ENCODE measurements at places on chromosomes 5 and 9. TPM values are rescaled to one million over a fixed set of nuclear protein-coding genes. Genes with fewer than 3 reads are reported as not detected.

Gene MEIKIN
- total RNA-seq = not detected

Gene IFNA2
- total RNA-seq = not detected

Gene PAPPA
- total RNA-seq = not detected

Gene FOXD4L5
- 0.16 TPM for total RNA-seq

Gene ADGRV1
- not detected for total RNA-seq

Gene SLC34A1
- 2.0 TPM for total RNA-seq

Gene NMUR2
- total RNA-seq = not detected

Gene SPATA31C1
- total RNA-seq = not detected

DNA sequence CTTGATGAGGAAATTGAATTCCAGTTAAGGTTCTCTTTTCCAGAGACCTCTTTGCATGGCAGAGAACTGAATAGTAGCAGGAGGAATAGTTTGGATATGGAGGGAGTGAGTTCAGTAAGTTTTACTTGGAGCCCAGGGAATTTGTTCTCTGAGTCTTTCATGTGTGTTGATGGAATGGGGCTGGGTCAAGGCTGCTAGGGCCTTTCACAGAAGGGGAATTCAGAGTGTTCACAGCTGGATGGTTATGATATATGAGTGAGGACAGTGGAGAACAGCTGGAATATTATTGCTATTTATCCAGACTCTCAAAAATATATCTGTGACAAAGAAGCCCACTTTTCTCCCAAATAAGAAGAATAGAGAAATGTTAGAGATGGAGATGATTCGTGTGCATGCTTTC, 372.8 kb downstream of the PLK2 start:
- DNase-seq = no peak
- no peak overlapping the region for H3K27ac ChIP-seq
- H3K4me1 ChIP-seq = no peaks in the 10 kb centered on the region
- H3K27me3 ChIP-seq = peaks cover 2% of the 10 kb centered on the region

GRCh38 chr5:160852049-160852448, at the start of gene ATP10B:
TSS of gene ATP10B (minus strand) at chr5:160852211. CDS start at chr5:160688074, 164,137 bp downstream.
- H3K27ac ChIP-seq = no peak within 1 kb of the TSS
- H3K27me3 ChIP-seq = no peaks in the 10 kb centered on the region
- no peak for DNase-seq
- H3K4me3 ChIP-seq = no peak within 1 kb of the TSS
- H3K4me1 ChIP-seq = no peaks in the 10 kb centered on the region

DNA sequence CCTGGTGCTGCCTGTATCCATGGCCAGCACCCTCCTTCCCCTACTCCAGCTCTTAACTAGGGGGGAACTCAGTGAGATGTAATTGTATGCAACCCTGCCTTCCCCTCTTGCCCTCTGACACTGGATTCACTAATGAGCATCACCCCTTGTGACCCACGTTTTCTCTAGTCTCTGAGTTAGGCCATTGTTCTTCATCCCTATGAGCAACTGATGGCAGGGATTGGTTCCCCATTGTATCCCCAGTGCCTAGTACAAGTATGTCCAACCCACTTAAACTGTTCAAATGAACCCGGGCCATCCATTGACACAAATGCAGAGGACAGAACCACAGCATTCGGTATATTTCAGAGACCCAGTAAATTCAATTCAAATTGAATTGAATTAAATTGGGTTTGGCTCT, 77.6 kb upstream of the ASTN2 start:
- no peaks in the 10 kb centered on the region for H3K36me3 ChIP-seq
- no peak overlapping the region for H3K27ac ChIP-seq
- H3K27me3 ChIP-seq = no peaks in the 10 kb centered on the region
- no peaks in the 10 kb centered on the region for H3K4me1 ChIP-seq

GRCh38 chr5:68196876-68197275, 18.7 kb upstream of the PIK3R1 start:
- H3K4me3 ChIP-seq = no peak overlapping the region
- no peak for DNase-seq
- no peaks in the 10 kb centered on the region for H3K36me3 ChIP-seq
- H3K4me1 ChIP-seq = no peaks in the 10 kb centered on the region
- H3K27me3 ChIP-seq = no peaks in the 10 kb centered on the region
- no peak overlapping the region for H3K27ac ChIP-seq

- no peaks in the 10 kb centered on the region for H3K4me1 ChIP-seq
- H3K4me3 ChIP-seq = no peak overlapping the region
- no peaks in the 10 kb centered on the region for H3K27me3 ChIP-seq
- no peaks in the 10 kb centered on the region for H3K36me3 ChIP-seq
Measured at GRCh38 chr9:110590816-110591215, 11.3 kb upstream of the SVEP1 start.

DNA sequence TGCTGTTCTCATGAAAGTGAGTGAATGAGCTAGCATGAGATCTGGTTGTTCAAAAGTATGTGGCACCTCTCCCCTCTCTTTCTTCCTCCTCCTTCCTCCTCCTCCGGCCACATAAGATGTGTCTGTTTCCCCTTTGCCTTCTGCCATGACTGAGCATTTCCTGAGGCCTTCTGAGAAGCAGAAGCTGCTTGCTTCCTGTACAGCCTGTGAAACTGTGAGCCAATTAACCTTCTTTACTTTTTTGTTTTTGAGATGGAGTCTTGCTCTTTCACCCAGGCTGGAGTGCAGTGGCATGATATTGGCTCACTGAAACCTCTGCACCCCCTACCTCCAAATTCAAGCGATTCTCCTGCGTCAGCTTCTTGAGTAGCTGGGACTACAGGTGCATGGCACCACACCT, 6.1 kb downstream of the S100Z start:
- H3K27me3 ChIP-seq = no peaks in the 10 kb centered on the region
- DNase-seq = peak; percentile 73
- H3K4me1 ChIP-seq = peaks cover 55% of the 10 kb centered on the region
- H3K27ac ChIP-seq = peak overlapping the region; percentile 94
- peak overlapping the region; percentile 48 for H3K4me3 ChIP-seq
- peaks cover 37% of the 10 kb centered on the region for H3K36me3 ChIP-seq

DNA sequence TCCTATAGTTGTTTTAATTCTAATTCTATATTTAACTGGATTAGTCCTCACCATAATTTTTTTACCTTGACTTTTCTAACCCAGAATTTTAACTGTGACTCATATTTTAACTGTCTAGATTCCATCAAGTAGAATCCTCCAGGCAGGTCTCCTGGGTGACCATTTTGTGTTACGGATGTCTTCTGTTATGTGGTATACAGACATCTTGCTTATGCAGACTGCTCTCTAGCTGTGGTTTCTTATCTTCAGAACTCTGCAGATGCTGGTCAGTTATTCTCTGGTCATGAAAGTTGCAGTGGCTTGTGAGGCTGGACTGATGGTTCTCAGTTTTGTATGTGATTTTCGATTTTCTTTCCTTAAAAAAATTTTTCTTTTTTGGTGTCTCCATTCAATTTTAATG, 139.4 kb downstream of the ATG10 start:
- peaks cover 2% of the 10 kb centered on the region for H3K4me1 ChIP-seq
- no peak overlapping the region for H3K27ac ChIP-seq
- H3K4me3 ChIP-seq = no peak overlapping the region
- DNase-seq = no peak
- H3K36me3 ChIP-seq = no peaks in the 10 kb centered on the region

DNA sequence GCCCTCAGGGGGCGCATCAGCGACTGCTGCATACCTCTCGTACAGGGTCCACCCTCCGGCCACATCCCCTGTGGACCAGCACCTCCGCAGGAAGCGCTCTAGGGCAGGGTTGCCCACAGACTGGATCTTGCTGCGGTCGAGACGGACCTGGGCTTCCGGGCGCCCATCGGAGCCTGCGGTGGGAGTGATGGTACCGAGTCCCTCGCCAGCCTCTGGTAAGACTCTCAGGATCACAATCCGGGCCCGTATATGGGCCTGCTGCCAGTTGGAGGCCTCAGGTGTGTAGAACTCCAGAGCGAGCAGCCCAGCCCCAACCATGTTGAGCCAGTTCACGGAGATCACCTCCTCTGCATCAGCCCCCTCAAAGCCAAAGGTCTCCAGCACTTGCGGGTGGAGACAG, 323.0 kb downstream of the ANXA1 start:
- no peaks in the 10 kb centered on the region for H3K36me3 ChIP-seq
- no peaks in the 10 kb centered on the region for H3K27me3 ChIP-seq
- no peak overlapping the region for H3K4me3 ChIP-seq
- no peak overlapping the region for H3K27ac ChIP-seq

DNA sequence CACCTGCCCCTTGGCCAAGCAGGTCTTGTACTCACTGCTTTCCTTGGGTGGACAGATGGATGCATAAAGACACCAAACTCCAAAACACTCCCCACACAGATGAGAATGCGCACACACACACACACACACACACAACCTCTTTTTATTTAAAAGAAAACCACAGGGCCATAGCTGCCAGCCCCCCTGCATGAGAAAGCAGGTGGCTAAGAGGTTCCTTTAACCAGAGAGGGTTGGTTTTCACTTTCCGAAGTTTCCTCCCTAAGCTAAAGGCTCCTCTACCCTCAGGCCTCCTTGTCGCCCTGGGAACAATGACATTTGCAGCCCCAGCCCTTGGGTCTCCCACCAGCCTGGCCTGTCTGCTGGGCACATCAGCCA, 11.1 kb downstream of the NR5A1 start:
- no peaks in the 10 kb centered on the region for H3K36me3 ChIP-seq
- no peak for DNase-seq
- H3K27me3 ChIP-seq = no peaks in the 10 kb centered on the region
- peak overlapping the region; percentile 90 for H3K27ac ChIP-seq
- H3K4me1 ChIP-seq = peaks cover 20% of the 10 kb centered on the region

- H3K4me1 ChIP-seq = no peaks in the 10 kb centered on the region
- DNase-seq = no peak
- H3K4me3 ChIP-seq = no peak overlapping the region
- H3K36me3 ChIP-seq = no peaks in the 10 kb centered on the region
- no peak overlapping the region for H3K27ac ChIP-seq
Measured at GRCh38 chr5:55151923-55152842, 7.8 kb upstream of the GPX8 start.

DNA sequence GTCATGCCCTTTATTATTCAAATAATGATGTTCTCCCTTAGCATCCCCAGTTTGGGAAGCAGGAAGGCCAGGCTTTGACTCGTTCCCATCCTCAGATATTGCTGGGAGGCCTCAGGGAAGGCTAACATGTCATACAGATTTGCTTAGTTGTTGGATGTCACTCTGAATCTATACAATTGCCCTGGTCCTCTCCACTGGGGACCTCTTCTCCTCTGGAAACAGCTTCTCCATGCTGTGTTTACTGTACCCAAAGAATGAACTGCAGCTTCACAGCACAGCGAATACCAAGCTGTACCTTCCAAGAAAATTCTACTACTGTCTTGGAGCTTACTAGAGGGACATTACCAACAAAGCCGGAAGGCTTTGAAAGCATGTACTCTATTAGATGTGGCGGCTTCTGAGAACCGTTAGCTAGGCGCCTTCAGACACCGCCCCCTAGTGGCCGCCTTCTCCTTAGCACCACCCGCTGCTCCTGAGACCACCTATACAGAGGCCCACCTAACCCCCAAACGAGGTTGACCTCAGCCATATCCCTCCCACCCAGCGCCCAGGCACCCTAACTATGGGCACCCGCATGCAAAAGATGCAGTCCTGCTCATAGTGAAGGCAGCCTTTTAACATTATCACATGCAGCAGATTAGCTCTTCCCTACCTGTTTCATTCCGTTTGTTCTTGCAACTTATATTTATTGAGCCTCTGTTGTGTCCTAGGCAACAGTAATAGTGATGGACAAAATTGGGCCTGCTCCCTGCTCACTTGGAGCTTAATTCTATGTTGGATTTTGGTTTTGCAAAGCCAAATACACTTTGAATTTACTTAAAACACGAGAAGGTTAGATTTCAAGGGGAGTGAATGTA, 34.9 kb upstream of the FOXI1 start:
- H3K27ac ChIP-seq = no peak overlapping the region
- no peaks in the 10 kb centered on the region for H3K4me1 ChIP-seq

DNA sequence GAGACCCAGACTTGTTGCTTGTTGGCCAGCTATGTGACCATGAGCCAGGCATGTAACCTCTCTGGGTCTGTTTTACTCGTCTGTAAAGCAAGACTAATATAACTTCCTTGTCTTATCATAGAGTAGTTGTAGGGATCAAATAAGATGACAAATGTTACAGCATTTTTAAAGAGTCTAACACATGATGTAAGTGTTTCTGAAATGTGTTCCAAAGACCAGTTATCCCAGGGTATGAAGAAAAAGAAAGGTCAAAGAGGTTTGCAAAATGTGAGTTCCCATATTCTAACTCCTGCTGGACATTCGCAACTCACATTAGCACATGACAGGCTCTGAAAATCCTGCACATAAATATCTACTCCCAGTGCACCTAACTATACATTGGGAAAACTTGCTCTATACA, 28.5 kb upstream of the MATR3 start:
- H3K27me3 ChIP-seq = peaks cover 3% of the 10 kb centered on the region
- DNase-seq = no peak
- H3K36me3 ChIP-seq = no peaks in the 10 kb centered on the region
- H3K4me3 ChIP-seq = no peak overlapping the region
- H3K27ac ChIP-seq = no peak overlapping the region

- no peaks in the 10 kb centered on the region for H3K36me3 ChIP-seq
- H3K27me3 ChIP-seq = no peaks in the 10 kb centered on the region
- no peak overlapping the region for H3K27ac ChIP-seq
- no peak overlapping the region for H3K4me3 ChIP-seq
Measured at GRCh38 chr5:13692172-13692571, 252.3 kb downstream of the DNAH5 start.

DNA sequence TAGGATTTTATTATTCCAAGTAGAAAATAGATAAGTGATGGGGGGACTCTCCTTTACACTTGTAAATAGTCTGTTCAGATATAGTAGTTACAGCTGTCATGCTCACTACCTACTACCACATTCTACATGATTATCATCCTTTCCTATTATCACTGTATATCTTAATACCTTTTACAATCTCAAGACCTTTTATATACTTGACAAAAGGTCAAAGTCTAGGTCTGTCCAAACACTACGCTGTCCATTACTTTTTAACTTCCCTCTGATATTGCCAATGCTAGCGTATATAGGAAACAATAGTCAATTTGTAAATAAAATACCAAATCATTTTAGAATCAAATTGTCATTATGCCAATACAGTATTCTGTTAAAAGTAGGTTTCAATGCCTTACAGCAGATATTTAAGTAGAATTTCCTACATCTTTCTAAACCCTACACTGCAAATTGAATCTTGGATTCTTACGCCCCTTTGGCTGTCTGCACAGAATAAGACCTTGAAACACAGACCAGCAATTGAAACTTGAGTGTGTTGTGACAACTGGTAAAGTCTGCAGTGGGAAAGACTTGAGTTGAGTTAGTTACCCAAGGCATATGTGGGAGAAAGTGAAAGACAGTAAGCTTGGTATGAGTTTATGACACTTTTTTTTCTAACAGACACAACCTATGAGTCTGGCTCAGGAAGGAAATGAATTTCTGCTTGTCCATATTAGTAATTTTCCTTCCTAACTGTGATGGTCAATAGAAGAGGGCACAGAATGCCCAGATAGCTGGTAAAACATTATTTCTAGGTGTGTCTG, 827.6 kb upstream of the ACO1 start:
- no peaks in the 10 kb centered on the region for H3K36me3 ChIP-seq
- H3K27me3 ChIP-seq = no peaks in the 10 kb centered on the region
- H3K27ac ChIP-seq = no peak overlapping the region
- no peak for DNase-seq
- no peaks in the 10 kb centered on the region for H3K4me1 ChIP-seq
- no peak overlapping the region for H3K4me3 ChIP-seq

- no peaks in the 10 kb centered on the region for H3K27me3 ChIP-seq
- H3K4me1 ChIP-seq = no peaks in the 10 kb centered on the region
- no peaks in the 10 kb centered on the region for H3K36me3 ChIP-seq
- H3K27ac ChIP-seq = no peak overlapping the region
Measured at GRCh38 chr9:81798606-81799005, 109.3 kb upstream of the TLE1 start.
